ENCODE measurements at places on chromosomes 1 and 21.

DNA sequence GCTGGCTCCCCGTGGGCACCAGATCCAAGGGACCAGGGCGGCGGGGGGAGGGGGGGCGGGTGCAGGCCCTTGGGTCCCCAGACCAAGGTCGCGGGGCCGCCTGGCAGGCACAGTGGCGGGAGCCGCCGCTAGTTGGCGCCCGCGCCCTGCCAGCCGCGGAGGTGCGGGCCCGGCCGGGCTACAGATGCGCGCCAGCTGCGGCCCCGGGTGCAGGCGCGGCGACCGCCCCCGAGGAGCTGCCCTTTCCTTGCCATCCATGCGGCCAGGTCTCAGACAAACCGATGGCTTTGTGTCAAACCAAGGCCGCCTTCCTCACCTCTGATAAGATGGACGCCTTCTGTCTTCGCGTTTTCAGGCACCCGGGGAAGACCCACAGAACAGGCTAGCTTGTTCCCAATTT is 2.2 kb upstream of the RUNX3 start:
- DNase-seq = peak; percentile 89

- DNase-seq = no peak
These were observed 39.3 kb downstream of the SPAG17 start for GRCh38 chr1:118145721-118146120.

DNA sequence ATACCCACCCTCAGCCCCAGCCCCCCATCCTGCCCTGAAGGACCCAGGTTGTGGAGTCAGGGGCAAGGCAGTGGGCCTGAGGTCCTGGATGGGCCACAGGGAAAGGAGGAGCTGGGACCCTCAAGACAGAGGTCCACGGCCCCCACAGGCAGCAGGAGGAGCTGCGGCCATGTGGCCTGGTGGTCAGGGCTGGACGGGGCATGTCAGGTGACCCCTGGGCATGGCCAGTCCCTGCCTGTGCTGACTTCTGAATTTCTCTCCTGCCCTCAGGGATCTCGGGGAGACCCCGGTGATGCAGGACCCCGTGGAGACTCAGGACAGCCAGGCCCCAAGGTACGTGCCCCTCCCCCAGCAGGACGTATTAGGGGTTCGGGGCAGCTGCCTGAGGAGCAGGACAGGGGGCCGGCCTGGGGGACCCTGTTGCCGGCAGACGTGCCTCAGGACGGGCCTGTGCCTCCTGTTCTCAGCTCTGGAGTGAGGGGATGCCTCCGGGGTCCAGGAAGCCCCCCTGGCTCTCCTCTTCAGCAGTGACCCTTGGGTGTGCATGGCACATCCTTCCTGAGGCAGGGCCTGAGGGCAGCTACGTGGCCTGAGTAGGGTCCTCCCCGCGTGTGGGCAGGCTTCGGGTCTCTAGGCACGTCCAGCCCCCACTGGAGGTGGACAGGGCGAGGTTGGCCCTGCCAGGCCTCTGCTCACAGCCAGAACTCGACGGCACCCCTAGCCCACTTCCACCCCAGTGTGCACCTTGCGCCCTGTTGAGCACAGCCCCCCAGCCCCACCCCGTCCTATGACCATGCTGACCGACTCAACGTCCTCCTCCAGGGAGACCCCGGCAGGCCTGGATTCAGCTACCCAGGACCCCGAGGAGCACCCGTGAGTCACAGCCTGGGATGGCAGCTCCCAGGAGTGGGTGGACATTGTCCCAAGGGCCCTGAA is 23.6 kb downstream of the COL6A2 start:
- DNase-seq = peak; percentile 57

GRCh38 chr1:210536254-210536961 is 207.7 kb downstream of the HHAT start:
- no peak for DNase-seq

GRCh38 chr1:160671603-160672517 is 25.0 kb upstream of the SLAMF1 start:
- DNase-seq = no peak

All from activated effector memory CD4-positive, alpha-beta T cell treated with anti-CD3 and anti-CD28 coated beads, Interleukin-2, amount 50 U/mL, for 16 hours (primary cell).